ENCODE measurements at places on chromosomes 1 and 21.

- no peak for DNase-seq
Observed at GRCh38 chr1:18528616-18529015, 47.9 kb downstream of the KLHDC7A start.

GRCh38 chr1:201999625-202000238 lies 10.7 kb upstream of the ELF3 start:
- no peak for DNase-seq

GRCh38 chr21:42818328-42818749 lies 61.0 kb downstream of the WDR4 start:
- no peak for DNase-seq

DNA sequence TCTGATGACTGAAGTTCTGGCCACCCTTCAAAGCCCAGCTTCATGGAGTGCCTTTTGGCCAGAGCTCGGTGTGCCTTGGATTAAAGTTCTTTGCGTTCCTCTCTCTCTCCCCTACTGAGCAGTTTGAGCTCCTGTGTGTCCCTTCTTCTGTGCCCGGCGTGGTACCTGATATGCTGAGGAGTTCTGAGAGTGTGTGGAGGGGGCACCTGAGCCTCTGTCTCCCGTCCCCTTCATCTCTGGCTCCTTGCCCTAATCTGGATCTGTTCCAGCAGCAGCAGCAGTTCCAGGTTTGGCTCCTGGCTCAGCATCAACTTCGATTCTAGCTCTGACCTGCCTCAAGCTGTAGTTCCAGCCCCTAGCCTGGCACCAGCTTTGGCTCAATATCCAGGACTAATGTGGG lies 25.1 kb upstream of the MYCL start:
- no peak for DNase-seq

GRCh38 chr1:89608319-89608983 lies 24.5 kb upstream of the LRRC8C start:
- DNase-seq = no peak

DNA sequence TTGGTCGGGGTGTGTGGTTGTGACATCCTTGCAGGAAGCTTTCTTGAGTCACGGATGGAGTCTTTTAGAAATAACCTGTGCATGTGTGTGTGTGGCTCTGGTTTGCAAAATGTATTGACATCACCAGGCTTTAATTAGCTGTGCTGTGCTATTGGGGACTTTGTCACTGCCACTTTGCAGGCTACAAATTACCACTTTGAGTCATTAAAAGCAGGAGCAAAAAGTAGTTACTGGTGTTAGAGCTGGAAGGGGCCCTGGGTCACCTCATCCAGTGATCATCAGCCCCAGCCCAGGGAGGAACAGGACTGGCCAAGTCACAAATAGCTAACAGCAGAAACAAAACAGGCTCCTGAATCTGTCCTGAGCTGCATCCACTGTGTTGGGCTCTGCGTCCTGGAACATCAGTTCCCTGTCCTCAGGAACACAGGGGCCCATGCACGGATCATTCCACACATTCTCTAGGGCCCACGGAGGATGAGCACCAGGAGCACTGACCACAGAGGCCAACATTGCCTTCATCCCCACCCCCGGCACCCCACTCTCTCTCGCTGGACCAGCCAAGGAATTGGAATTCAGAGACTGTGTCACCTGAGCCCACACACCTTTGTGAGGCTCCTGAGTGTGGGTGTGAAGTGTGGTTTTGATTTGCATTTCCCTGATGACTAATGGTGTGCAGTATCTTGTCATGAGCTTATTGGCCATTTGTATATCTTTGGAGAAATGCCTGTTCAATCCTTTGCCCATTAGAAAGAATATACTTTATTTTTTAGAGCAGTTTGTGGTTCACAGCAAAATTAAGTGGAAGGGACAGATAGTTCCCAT lies 280.1 kb upstream of the C1orf174 start:
- no peak for DNase-seq

DNA sequence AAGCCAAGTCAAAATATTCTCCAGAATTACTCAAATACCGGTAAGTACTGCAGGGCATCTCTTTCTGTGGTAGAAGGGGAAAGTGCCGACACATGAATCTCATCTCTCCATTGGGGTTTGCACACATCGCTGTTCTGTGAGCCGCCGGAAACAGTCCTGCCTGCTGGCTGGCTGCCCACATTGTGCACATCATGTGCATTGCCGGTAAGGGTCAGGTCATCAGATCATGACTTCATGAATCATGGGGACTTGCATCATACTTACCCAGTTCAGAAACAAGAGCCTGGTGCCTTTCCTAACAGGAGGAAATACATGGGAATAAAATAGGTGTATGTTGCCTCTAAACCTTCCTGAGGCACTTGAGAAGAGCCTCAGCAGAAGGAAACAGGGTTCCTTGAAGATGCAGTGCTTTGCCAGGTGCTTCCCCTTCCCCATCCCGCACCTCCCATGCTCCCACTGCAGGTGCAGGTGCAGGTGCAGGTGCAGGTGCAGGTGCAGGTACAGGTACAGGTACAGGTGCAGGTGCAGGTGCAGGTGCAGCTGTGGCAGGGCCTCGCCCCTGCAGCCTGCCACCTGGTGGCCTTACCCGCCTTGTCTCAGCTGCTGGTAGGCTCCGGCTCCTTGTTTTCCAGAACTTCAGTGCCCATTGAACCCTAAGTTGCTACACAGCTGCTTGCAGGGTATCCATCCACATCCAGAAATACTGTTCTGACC lies 26.5 kb downstream of the GPR137B start:
- no peak for DNase-seq

GRCh38 chr1:159587461-159587951 lies at the start of gene APCS:
Gene APCS, plus strand, starts transcription at chr1:159587826. Its CDS starts 96 bp downstream, at chr1:159587922.
- no peak for DNase-seq

GRCh38 chr1:175073061-175073460 lies 5.4 kb downstream of the TNN start:
- no peak for DNase-seq

DNA sequence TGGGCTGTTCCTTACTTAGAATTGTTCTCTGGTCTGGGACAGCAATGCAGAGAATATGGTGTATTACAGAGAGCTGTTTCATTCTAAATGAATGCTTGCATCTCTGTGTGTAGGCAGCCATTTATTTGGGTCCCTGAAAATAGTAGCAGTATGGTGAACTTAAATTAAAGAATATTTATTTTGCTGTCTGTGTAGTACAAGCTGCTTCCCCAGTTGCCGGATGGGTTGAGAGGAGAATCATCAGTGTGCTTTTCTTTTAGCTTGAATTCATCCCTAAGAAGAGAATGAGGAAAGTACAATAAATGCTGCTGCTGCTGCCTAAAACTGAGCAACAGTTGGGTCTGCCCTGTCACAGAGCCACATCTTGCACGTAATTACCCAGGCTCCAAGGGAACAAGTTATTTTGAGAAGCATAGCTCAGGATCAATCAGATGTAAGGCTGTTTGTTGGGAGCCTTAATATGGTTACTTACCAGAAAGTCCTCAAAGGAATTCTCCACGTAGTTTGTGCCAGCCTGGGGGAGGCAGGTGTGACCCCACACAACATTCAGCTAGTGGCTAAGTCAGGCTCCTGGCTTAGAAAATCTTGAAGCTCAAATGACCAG lies 16.6 kb downstream of the ACTN2 start:
- no peak for DNase-seq

DNA sequence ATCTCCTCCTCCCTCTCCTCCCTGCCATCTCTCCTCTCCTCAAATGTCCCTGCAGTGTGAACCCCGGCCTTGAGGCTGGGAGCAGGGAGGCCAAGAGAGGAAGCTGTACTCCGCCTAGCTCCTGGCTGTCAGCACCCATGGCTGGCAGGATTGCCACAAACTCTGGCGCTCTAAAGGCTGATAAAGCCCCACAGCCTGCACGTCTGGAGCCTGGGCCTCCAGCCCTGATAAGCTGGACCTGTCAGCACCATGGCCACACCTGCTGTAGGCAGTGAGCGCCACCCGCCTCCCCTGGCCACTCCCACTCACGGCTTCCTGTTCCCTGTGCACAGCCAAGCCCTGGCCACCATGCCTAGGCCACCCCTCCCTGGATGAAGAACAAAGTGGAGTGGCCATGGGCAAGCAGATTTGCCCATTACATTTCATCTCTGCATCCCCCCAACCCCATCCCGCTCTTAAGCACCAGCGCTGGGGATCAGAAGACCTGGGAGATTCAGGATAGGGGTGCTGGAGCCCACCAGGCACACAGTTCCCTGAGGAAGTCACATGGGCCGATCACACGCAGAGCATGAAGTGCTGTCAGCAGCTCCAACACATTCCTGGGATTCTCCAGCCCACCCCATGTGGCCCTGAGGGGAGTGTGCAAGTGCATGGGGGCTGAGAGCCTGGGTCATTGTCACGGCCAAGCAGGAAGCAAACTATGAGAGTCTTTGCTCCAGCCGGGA lies 24.2 kb upstream of the NPPB start:
- no peak for DNase-seq

DNA sequence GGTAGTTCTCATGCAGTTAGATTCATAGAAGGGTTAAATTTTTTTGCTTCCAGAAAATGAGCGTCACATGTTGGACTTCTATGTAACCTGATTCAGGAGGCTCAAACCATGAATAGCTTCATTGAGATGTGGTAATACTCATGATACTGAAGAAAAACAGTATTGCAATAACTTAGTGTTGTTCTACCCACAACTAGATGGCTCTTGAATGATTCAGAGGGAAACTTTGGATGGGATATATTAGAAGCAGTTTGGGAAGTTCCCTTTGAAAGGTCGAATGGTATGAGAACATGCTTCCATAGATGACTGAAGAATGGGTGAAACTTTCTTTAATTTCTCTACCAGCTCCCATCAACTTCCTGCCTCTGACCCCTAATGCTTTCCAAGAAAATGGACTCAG lies 211.7 kb upstream of the PTGFR start:
- DNase-seq = no peak

GRCh38 chr1:49229555-49229954 lies 452.9 kb upstream of the BEND5 start:
- no peak for DNase-seq

DNA sequence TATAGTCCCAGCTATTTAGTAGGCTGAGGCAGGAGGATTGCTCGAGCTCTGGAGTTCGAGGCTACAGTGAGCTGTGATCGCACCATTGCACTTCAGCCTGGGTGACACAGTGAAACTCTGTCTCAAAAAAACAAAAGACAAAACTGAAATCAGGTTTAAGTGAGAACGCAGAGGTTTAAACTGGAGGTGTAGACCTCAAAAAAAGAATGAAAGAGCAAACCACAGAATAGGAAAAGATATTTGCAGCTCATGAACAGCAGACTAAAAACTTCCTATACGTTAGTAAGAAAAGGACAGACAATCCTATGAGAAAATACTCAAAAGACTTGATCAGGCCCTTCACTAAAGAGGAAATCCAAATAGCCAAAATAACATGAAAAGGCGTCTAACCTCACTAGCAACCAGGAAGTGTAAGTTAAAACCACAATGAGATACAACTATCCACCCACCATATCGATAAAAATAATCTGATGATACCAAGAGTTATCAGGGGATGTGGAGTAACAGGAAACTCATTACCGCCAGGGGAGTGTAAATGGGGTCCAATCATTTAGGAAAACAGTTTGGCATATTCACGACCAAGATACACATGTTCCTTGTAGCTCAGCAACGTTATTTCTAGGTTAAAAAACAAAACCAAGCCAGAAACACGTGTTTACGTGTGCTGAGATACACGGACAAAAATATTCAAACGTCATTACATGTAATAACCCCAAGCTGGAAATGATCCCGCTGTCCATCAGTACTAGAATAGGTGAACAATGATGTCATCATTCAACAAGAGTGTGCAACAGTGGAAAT lies 9.8 kb downstream of the TNFRSF9 start:
- peak; percentile 30 for DNase-seq

DNA sequence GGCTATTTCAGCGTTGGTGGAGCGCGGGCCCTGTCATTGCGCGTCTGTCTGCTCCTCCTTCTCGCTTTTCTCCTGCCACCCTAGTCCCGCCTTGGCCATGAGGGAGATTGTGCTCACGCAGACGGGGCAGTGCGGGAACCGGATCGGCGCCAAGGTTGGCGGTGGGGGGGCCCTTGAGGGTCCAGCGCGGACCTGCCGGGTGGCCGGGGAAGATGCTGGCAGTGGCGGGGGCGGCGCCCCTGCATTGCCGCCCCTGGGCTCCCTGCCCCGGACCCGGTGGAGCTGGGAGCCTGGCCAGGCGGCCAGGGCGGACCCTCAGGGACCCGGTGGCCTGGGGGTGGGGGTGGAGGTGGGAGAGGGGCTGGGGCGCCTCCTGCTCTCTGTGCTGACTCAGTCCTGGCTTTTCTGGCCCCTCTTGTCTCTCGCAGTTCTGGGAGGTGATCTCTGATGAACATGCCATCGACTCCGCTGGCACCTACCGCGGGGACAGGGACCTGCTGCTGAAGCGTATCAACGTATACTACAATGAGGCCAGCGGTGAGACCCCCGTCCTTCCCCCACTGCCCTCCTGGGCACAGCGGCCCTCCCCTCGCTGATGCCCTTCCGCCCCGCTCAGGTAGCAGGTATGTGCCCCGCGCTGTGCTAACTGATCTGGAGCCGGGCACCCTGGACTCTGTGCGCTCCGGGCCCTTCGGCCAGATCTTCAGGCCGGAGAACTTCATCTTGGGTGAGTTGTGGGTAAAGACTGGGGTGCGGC lies 58.3 kb upstream of the MAP1LC3C start:
- DNase-seq = no peak

- DNase-seq = no peak
Observed at GRCh38 chr1:15151377-15151806, 2.2 kb upstream of the TMEM51 start.

GRCh38 chr1:153929426-153929825 lies 6.7 kb upstream of the GATAD2B start:
- no peak for DNase-seq

GRCh38 chr1:246295340-246295739 lies 211.7 kb downstream of the SMYD3 start:
- DNase-seq = no peak

DNA sequence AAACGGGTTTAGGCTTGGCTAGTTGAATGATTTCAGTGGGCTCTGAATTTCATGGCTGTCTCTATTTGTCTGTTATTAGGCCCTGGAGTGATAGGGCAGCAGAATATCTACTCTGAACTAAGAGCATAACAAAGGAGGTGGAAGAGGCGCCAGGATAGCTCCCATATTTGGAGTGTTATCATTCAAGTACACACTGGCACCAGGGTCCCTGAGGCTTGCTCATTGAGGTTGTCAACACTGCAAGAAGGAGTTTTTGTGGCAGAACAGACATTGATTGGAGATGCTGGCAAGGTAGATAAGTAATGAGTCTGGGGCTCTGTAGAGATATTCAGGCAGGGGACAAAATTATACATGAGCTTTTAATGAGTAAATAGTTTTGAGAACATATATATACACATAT lies 1748.4 kb downstream of the MRPL39 start:
- no peak for DNase-seq

GRCh38 chr1:9794081-9794480 lies 29.7 kb downstream of the CLSTN1 start:
- DNase-seq = no peak

DNA sequence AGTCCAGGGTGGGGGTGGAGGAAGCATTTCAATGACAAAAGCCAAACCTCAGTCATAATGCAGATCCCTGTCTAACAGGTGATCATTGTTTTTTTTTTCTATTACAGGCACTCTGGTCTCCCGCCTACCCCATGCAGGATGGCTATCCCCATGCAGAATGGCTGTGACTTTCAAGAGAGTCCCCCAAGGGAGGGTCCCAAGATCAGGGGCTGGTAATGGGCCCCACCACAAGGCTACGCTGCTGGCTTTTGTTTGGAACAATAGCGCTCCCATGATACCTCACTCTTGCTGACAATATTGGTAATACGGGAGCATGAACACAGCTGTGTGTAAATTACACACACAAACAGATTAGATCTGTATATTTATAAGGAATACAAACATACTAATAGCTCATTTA lies 119.4 kb downstream of the SLC45A1 start:
- DNase-seq = no peak
